ENCODE measurements at places on chromosomes 5 and 9.

GRCh38 chr5:59025734-59026133 lies 442.9 kb downstream of the RAB3C start:
- H3K27me3 ChIP-seq, result no peaks in the 10 kb centered on the region
- no peak overlapping the region for H3K27ac ChIP-seq
- DNase-seq, result no peak
- peaks cover 74% of the 10 kb centered on the region for H3K4me1 ChIP-seq
- H3K36me3 ChIP-seq, result peaks cover 61% of the 10 kb centered on the region
- H3K4me3 ChIP-seq, result no peak overlapping the region

- no peak overlapping the region for H3K4me3 ChIP-seq
- H3K4me1 ChIP-seq, result no peaks in the 10 kb centered on the region
- H3K27ac ChIP-seq, result no peak overlapping the region
- peaks cover 4% of the 10 kb centered on the region for H3K27me3 ChIP-seq
- no peaks in the 10 kb centered on the region for H3K36me3 ChIP-seq
- DNase-seq, result no peak
Measured at GRCh38 chr5:14036947-14037346, 92.5 kb upstream of the DNAH5 start.

GRCh38 chr5:5181650-5182324 lies 41.7 kb downstream of the ADAMTS16 start:
- H3K36me3 ChIP-seq, result no peaks in the 10 kb centered on the region
- DNase-seq, result no peak
- H3K27me3 ChIP-seq, result no peaks in the 10 kb centered on the region
- no peak overlapping the region for H3K27ac ChIP-seq
- H3K4me3 ChIP-seq, result no peak overlapping the region
- no peaks in the 10 kb centered on the region for H3K4me1 ChIP-seq

GRCh38 chr9:5446451-5447236 lies 3.7 kb upstream of the CD274 start:
- peaks cover 67% of the 10 kb centered on the region for H3K4me1 ChIP-seq
- peak overlapping the region; percentile 85 for H3K27ac ChIP-seq
- DNase-seq, result no peak
- no peaks in the 10 kb centered on the region for H3K27me3 ChIP-seq
- H3K36me3 ChIP-seq, result peaks cover 7% of the 10 kb centered on the region

GRCh38 chr5:153467546-153467945 lies 22.9 kb upstream of the GRIA1 start:
- H3K4me3 ChIP-seq, result no peak overlapping the region
- H3K27me3 ChIP-seq, result no peaks in the 10 kb centered on the region
- H3K4me1 ChIP-seq, result no peaks in the 10 kb centered on the region
- H3K27ac ChIP-seq, result no peak overlapping the region
- no peak for DNase-seq

Data from activated T-helper 1 cell treated with anti-CD3 and anti-CD28 coated beads, Interleukin-12 subunit alpha, Interleukin-12 subunit beta, Interleukin-2, Interleukin-4 antibody, amounts not matched to agents 30 ng/mL and 10 ng/mL and 1 ng/mL, durations not matched to agents 14 hours and 24 hours and 36 hours (primary cell).